ENCODE measurements at places on chromosomes 16 and 17.

- no peaks in the 10 kb centered on the region for H3K4me1 ChIP-seq
- no peak for DNase-seq
- no peak overlapping the region for H3K4me3 ChIP-seq
- no peaks in the 10 kb centered on the region for H3K27me3 ChIP-seq
- H3K27ac ChIP-seq, result no peak overlapping the region
These were observed 25.3 kb downstream of the KLHDC4 start for GRCh38 chr16:87740441-87740840.

DNA sequence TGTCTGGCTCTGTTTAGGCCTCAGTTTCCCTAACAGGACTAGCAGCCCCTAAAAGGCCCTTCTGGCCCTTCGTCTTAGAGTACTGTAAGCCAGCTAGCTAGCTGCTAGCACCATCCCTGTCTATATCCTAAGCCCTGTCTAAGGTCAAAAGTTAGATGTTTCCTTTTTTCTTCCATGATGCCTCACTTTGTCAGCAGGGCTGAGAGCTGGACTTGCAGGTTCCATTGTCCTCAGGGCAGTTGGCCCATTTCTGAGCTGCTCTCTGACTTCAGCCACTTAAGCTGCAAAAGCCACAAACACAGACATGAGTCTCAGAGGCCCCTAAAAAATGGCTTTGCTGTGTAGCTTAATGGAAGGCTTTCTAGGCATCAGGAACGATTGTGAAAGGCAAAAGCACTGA, 187.7 kb downstream of the CBLN1 start:
- H3K27ac ChIP-seq, result no peak overlapping the region
- H3K4me1 ChIP-seq, result no peaks in the 10 kb centered on the region
- H3K4me3 ChIP-seq, result no peak overlapping the region
- DNase-seq, result no peak

- DNase-seq, result no peak
- H3K4me3 ChIP-seq, result no peak overlapping the region
- H3K36me3 ChIP-seq, result peaks cover 32% of the 10 kb centered on the region
These were observed 79.9 kb downstream of the NCOR1 start for GRCh38 chr17:16135461-16135860.

- peaks cover 24% of the 10 kb centered on the region for H3K4me1 ChIP-seq
- peaks cover 97% of the 10 kb centered on the region for H3K36me3 ChIP-seq
- H3K27me3 ChIP-seq, result no peaks in the 10 kb centered on the region
- H3K27ac ChIP-seq, result peak overlapping the region; percentile 57
- no peak overlapping the region for H3K4me3 ChIP-seq
These were observed 16.6 kb downstream of the CASKIN2 start for GRCh38 chr17:75498726-75499213.

DNA sequence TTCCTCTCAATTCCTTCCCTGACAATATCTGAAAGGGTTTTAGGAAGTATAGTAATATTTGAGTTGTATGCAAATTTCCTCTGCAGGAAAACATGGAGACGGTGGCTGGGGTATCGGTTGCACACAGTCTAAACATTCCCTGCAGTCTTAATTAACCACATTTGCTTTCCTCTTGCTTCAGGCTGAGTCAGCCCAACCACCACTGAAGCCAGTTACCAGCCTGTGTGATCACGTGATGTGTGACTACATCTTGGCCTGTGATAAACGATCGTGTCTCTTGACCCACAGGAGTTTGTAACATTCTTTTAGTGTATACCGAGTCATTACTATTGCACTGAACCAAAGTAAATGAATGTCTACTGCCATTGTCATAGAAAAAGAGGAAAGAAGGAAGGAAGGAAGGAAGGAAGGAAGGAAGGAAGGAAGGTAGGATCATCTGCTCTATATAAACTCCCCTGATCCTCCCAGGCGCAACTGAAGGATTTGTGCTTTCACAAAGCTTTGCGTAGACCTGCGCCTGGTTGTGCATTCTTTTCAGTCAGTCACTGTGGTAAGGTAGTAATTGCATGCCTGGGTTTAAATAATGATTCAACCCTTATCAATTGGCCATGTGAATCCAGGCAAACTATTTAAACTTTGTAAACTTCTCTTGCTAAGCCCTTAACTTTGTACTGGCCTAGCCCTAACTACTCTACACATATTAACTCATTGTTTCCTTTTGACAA, 280.6 kb upstream of the SALL1 start:
- no peaks in the 10 kb centered on the region for H3K4me1 ChIP-seq
- H3K36me3 ChIP-seq, result no peaks in the 10 kb centered on the region
- no peak overlapping the region for H3K4me3 ChIP-seq
- H3K27me3 ChIP-seq, result no peaks in the 10 kb centered on the region
- no peak overlapping the region for H3K27ac ChIP-seq

DNA sequence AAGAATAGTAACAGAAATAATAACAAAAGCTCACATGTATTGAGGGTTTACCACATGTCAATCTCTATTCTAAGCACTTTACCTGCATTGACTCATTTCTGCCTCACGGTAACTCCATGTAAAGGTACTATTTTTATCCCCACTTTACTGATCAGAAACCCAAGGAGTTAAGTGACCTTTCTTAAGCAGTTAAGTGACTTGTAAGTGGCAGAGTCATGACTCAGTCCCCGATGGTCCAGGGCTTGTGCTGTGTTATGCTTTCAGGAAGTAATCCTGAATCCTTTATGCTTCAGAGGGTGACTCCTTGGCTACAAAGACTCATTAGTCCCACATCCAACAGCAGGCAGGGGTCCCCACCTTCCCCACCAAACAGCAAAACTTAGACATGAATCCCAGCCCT, 66.5 kb downstream of the MRM1 start:
- no peaks in the 10 kb centered on the region for H3K27me3 ChIP-seq
- no peaks in the 10 kb centered on the region for H3K36me3 ChIP-seq
- no peak for DNase-seq
- no peaks in the 10 kb centered on the region for H3K4me1 ChIP-seq
- no peak overlapping the region for H3K4me3 ChIP-seq

All from upper lobe of left lung (tissue), 6 donors.